ENCODE measurements at places on chromosomes 4 and X.

GRCh38 chr4:173420324-173420752 lies 21.4 kb upstream of the SCRG1 start:
- no peak for DNase-seq

GRCh38 chr4:7540654-7541413 lies 106.1 kb upstream of the PSAPL1 start:
- no peak for DNase-seq

GRCh38 chr4:15420642-15421041 lies 7.2 kb upstream of the C1QTNF7 start:
- DNase-seq, result no peak

GRCh38 chrX:22742174-22742573 lies 257.6 kb upstream of the DDX53 start:
- no peak for DNase-seq

- DNase-seq, result no peak
Observed at GRCh38 chr4:81472281-81473182, 825 bp upstream of the RASGEF1B start.

DNA sequence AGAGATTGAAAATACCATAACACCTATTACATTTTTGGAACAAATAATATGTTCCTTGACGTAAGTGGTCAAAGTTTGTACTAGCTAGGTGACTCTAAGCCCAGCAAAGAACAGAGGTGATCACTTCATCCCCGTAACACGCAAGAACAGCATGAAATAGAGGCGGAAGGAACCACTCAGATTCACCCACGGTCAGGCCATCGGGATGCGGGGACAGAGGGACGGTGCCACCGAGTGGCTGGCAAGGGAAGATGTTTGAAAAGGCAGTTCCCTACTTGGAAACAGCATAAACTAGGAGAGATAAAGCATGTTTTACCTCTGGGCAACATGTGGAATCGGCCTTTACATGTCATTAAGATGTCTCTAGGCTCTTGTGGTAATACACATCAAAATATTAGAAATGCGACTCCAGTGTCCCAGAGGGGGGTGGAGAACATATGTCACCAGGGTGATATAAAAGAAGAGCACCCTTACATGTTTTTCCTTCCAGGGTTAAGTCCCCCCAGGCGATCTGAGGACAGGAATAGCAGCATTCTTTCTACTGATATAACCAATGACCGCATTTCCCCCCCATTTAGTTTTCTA lies 84.0 kb downstream of the PHKA2 start:
- no peak for DNase-seq

DNA sequence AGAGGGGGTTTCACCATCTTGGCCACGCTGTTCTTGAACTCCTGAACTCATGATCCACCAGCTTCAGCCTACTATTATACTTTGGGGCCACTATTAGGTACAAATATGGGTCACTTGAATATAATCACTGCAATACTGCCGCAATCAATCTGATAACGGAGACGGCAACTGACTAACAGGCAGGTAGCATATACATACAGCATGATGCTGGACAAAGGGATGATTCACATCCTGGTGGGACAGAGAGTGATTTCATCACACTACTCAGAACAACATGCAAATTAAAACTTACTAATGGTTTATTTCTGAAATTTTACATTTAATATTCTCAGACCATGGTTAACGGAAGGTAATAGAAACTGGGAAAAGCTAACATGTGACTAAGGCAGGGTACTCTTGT lies 10.9 kb downstream of the LRBA start:
- no peak for DNase-seq

GRCh38 chr4:145388043-145388442 lies 93.6 kb upstream of the SMAD1 start:
- no peak for DNase-seq

DNA sequence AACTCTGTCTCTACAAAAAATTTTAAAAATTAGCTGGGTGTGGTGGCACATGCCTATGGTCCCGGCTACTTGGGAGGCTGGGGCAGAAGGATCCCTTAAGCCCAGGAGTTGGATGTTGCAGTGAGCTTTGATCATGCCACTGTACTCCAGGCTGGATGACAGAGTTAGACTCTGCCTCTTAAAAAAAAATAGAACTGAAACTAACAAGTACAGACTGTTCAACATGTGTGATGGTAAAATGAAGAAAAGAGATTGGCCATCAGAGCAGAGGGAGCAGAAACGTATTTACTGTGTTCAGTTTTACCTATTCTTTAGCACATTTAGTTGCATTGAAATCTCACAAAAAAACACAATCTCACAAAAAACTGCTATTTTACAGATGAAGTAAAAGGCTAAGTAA lies 77.9 kb upstream of the NAP1L5 start:
- DNase-seq, result no peak

GRCh38 chrX:13001961-13002671 lies 27.2 kb downstream of the TMSB4X start:
- no peak for DNase-seq

All from GM04503 (cell line).